ENCODE measurements at places on chromosomes 6 and 20. TPM values are rescaled to one million over a fixed set of nuclear protein-coding genes. Genes with fewer than 3 reads are reported as not detected.

The CD93 gene
- 8.1 TPM for total RNA-seq

GRCh38 chr6:144657691-144658090 lies 372.6 kb downstream of the UTRN start:
- DNase-seq, result no peak

DNA sequence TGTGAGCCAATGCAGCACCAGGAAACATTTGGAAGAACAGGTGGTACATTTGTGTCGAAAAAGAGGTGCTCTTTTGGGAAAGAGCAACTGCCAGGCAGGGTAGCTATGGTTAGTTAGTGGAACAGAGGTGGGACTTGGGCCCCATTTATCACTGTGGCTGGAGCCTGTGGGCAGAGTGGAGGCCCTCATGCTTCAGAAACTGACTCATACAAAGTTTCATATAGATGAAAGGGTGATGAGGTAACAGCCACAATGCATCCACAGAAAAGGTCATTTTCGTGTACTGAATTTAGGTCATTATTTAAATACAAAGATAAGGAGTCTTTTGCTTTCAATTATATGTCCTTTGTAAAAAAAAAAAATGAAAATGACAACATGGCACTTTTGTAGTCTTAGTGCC lies 76.4 kb upstream of the HS3ST5 start:
- DNase-seq, result no peak

- DNase-seq, result no peak
Observed at GRCh38 chr6:84897988-84898594, 133.7 kb upstream of the TBX18 start.

DNA sequence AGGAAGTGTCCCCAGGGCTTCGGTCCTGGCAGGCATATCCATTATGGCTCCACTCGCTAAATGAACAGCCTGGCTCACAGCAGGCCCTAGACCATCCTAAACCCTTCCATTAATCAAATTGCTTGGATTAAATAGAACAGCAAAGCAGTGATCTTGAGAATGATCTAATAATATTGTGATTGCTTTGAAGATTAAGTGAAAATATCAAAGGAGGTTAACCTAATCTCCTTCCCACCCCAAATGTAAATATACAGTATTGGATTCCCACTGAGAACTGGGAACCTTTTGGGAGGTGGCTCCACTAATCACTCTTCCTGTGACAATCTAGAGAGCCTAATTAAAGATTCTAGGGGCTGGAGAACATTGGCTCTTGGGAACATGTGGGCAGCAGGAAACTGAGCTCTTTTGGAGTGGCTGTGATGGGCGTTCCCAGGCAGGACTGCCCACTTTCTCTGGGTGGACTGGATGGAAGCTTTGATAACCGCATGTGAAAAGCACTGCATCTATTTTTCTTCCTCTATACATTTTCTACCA lies 68.3 kb upstream of the FRMD1 start:
- DNase-seq, result no peak

The SLC24A3 gene
- total RNA-seq, result 5.8 TPM

DNA sequence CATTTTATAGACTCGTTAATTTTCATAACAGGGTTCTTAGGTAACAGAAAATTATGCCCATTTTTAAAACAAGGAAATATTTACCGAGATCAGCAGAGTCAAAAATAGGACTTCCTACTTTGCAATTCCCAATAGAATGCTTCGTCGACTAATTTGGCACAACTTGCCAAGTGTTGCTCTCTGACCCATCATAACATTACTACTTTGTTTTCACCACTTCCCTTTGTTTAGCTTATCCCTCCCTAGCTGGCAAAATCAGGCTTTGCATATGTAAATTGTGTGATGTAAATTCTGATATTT lies 914 bp upstream of the RANBP9 start:
- no peak for DNase-seq

GRCh38 chr6:38320843-38321242 lies 318.9 kb downstream of the BTBD9 start:
- DNase-seq, result no peak

The EEF1A2 gene
- total RNA-seq, result 13.4 TPM

- no peak for DNase-seq
Observed at GRCh38 chr20:31674895-31675827, 37.4 kb downstream of the COX4I2 start.

DNA sequence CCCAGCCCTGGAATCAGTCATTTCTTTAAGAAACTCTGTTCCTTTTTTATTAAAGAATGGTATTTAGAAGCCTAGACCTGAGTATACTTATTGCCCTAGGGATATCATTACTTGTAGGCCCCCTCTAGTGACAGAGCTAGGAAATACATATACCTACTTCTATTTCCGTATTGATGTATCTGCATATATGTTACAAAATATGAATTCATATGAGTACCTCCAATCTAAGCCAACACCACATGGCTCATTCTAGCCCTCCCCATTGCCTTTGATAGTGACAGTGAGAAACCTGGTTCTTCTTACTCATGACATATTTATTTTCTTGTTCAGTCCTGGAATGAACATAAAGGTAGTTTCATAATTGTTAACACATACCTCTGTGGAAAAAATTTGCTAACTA lies 137.2 kb downstream of the FARS2 start:
- no peak for DNase-seq
